GOT3 (cell line): ENCODE measurements at places on chromosomes 5 and 9.

GRCh38 chr9:132461281-132461896 lies 51.4 kb downstream of the CFAP77 start:
- no peak for DNase-seq

GRCh38 chr5:136042665-136043121 lies 13.9 kb downstream of the TGFBI start:
- DNase-seq, result peak; percentile 32

DNA sequence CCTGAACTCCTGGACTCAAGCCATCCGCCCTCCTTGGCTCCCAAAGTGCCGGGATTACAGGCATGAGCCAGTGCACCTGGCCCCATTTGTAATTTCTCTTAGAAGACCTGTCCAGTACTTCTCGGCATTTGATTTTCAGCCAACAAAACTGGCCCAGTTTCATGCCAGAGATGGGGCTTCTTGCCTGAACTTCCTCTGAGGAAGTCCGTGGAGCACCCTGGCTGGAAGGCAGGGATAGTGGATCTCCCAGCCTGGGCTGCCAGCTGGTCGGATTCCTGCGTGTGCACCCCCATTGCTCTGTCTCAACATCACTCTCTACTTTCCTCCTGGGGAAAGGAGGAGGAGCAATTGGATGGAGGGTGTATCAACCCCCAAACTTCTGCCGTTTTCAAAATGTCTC lies 39.0 kb downstream of the FAM78A start:
- DNase-seq, result no peak

- DNase-seq, result no peak
Measured at GRCh38 chr9:120264528-120264927, 315.4 kb downstream of the CDK5RAP2 start.

GRCh38 chr9:81631218-81631745 lies 58.1 kb downstream of the TLE1 start:
- no peak for DNase-seq

- no peak for DNase-seq
Measured at GRCh38 chr5:65209341-65209740, 272.4 kb downstream of the ADAMTS6 start.

- no peak for DNase-seq
Measured at GRCh38 chr9:137056739-137057415, 3.0 kb upstream of the ENTPD2 start.

GRCh38 chr9:18189871-18190670 lies 283.9 kb upstream of the ADAMTSL1 start:
- DNase-seq, result no peak

DNA sequence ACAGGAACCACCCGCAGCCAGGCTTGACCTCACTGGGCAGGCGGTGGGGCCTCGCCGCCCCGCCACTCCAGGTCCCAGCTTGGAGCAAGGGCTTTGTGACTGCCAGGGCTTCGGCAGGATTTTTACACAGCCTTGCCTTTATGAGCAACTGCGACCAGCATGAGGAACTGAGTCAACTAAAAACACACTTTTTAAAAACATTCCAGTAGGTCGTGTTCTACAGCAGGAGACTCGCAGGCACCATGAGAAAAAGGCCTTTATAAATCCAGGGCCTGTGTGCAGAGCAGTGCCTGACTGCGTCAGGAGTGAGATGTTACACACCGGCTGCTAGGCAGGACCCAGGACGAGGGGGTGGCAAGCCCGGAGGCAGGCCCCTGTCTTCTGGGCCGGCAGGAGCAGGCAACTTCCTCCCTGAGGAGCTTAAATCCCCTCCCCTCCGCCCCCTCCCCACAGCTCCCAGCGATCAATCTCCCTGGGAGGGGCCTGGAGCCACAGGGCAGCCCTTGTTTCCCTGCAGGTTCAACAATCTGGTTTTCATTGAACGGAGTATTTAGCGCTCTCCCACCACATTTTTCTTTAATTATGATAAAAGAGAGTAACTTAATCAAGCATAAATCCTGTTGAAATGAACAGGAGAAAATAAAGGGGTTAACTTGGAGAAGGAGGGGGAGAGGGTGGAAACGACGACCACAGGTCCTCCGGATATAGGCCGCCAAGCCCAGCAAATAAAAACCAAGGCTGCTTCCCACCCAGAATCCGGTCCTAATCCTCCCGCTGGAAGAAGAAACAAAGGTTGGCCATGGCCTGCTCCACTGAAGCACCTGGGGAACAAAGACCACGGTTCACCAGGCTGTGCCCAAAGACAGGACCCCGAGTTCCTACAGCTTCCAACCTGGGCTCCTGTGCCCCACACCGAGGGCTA lies 92.5 kb downstream of the ROR2 start:
- no peak for DNase-seq

DNA sequence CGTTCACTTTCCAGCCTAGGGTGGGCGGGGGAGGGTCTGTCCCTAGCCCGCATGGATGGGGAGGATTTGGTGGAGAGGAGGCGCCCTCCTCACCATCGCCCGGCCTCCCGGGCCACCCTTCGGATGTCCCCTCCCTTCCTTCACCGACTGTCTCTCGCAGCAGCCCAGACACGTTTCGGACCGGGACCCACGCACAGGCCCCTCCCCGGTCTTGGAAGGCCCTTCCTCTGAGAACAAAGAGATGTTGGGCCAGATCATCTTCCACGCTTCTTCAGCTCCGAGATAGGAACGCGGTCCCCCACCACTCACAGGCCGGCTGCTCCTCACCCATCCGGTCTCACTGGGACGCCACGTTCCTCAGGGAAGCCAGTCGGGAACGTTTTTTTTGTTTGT lies 640 bp upstream of the DPM2 start:
- no peak for DNase-seq

GRCh38 chr5:97751540-97751939 lies 568.5 kb upstream of the RIOK2 start:
- DNase-seq, result no peak

- DNase-seq, result no peak
Measured at GRCh38 chr9:99006511-99006910, 62.8 kb downstream of the COL15A1 start.

DNA sequence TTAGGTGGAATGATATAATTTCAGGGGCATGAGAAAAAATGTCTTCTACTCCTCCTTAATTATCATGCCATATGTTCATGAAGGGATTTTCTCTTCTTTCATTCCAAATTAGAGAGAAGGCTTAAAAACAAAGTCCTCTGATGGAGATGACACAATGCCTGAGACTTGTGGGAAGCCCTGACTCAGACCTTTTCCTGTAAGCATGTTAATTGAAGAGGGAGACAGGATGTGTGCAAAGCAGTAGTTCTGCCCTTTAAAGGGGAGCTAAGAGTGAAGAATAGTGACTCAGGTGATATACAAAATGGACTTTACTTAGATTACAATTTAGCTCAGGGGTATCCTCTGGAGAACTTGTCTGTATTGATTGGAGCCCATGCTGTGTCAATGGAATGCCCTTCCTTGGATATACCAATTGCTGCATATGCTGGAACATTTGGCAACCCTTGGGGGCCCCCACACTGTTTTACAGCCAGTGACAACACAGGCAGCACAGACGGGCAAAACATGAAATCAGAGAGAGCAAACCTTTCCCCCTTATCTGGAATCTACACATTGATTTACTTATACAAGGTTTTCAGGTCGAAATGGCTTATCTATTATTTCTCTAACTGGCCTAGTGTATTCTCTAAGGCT lies 81.3 kb downstream of the IZUMO3 start:
- DNase-seq, result no peak

DNA sequence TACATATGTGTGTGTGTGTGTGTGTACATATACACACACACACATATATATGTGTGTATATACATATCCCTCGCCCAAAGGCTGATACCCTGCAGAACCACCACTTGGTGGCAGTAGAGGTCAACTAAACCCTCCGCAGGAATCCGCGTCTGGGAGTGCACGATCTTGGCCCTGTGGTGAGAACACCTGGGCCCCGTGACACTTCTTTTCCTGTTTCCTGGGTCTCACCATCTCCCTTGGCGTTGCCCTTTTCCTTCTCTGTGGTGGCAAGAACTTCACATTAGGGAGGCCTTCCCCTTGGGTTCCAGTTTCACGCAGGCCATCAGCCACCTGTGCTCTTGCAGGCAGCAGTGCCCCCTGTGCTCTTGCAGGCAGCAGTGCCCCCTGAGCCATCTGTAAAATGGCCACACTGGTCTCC lies 8.2 kb downstream of the IL9 start:
- DNase-seq, result no peak

- DNase-seq, result no peak
Measured at GRCh38 chr5:53749621-53750020, 189.2 kb downstream of the NDUFS4 start.

DNA sequence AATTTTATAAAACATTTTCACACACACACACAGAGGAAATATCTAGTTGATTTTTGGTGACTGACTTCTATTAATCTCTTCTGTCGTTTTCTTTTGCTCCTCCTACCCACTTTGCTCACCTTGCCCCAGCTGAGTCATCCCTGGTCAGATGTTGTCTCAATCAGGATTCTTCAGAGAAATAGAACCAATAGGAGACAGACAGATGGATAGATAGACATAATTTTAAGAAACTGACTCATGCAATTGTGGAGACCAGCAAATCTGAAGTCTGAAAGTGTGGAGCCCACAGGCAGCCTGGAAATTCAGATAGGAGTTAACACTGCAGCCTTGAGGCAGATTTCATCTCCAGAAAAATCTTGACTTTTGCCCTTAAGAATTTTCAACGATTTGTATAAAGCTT lies 37.0 kb upstream of the PIK3R1 start:
- DNase-seq, result no peak

- no peak for DNase-seq
Measured at GRCh38 chr5:999032-999501, 9.5 kb upstream of the NKD2 start.

- no peak for DNase-seq
Measured at GRCh38 chr9:108951578-108951977, 17.4 kb downstream of the ABITRAM start.

GRCh38 chr5:12704955-12705354 lies 800.7 kb upstream of the CTNND2 start:
- DNase-seq, result no peak

- no peak for DNase-seq
Measured at GRCh38 chr5:58737671-58738070, 154.8 kb downstream of the RAB3C start.

DNA sequence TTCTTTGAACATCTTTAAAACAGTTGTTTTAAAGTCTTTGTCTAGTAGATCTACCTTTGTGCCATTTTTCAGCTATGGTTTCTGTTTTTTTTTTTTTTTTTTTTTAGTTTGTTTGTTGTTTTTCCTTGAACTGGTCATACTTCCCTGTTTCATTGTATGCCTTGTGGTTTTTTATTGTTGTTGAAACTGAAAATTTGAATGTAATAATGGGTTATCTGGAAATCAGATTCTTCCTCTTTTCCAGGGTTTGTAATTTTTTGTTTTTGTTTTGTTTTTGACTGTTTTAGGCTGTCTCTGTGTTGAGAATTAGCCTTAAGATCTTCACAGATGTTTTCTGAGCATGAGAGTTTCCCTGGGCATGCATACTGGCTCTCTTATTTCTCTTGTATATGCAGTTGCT lies 269.6 kb upstream of the DAP start:
- DNase-seq, result no peak

- no peak for DNase-seq
Measured at GRCh38 chr5:24555229-24555628, 89.5 kb downstream of the CDH10 start.

- DNase-seq, result no peak
Measured at GRCh38 chr9:69454321-69454720, 129.3 kb downstream of the ENTREP1 start.

GRCh38 chr5:153447534-153447933 lies 42.9 kb upstream of the GRIA1 start:
- no peak for DNase-seq

- no peak for DNase-seq
Measured at GRCh38 chr5:4197151-4197550, 601.5 kb downstream of the IRX1 start.

GRCh38 chr9:129624168-129624759 lies 1.7 kb upstream of the NTMT1 start:
- no peak for DNase-seq

DNA sequence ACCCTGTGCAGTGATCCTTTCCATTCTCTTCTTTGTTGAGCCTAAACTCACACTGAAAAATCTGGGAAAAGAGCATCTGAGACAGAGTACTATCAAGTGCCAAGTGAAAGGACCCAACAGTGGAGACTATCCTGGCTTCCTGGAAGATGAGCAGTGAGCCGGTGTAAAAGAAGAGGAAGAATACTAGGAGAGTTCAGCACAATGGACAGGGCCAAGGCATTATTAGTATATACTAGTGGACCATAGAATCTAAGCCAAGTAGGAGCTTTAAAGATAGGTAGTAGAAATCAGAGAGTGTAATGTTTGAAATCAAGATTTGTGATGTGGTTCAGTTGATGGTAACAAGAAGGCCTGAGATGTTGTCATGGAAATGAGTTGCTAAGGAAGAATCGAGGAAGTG lies 140.8 kb downstream of the CAMK4 start:
- DNase-seq, result no peak

DNA sequence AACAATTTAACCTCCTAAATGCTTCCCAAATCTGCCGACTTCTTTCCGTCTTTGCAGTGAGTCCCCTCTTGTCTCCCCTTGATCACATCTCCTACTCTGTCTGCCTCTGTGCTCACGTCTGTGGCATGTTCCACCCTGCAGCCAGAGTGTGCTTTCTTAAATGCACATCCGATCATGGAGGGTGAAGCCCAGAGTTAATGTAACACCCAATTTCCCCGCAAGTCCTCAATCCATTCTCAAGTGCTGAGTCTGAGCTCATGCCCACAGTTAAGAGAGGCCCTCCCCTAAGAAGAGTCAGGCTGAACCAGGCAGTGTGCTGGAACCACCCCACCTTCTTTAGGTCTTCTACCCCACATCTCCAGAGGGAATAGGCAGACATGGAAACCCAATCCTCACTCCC lies 164.8 kb downstream of the EPB41L4A start:
- no peak for DNase-seq

- peak; percentile 0 for DNase-seq
Measured at GRCh38 chr9:96566498-96567202, 53.0 kb downstream of the CDC14B start.

DNA sequence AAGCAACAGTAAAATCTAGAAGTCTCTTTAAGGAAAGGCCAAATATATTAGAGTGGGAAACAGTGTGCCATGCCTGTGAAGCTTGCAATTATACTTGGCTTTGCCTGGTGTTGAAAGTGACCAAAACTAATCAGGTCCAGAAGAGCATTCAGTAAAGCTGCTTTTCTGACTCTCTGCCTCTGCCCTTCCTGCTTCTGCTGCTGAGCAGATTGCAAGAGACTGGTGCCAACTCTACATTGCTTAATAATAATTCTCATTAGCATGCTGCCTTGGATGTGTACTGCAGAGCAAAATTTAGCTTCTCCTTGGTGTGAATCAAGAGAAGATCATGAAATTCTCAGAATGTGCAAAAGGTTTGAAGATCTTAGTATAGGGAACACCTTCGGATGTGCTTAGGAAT lies 120.4 kb upstream of the RFX3 start:
- no peak for DNase-seq

DNA sequence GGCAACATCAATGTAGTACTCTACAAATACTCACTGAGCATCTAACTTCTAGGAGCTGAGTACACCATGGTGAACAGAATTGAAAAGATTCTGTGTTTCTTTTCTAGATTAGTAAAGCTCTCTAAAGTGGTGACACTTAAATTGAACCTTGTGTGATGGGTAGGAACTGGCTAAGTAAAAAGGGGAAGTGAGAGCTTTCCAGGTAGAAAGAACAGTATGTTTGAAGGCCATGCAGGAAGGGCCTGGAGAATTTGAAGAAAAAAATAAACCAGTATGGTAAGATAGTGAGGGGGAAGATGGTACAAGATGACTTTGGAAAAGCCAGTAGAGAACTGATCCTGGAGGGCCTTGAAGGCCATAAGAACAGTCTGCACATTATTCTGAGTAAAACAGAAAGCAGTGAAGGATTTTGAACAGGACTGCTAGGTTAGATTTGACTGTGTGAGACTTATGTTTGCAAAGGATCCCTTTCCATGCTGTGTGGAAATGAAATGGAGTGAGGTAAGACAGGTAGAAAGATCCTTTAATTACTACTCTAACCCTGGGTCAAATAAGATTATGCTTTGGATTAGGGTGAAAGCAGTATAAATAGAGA lies 46.7 kb upstream of the UBQLN1 start:
- no peak for DNase-seq
